ENCODE measurements at places on chromosomes 2 and 18.

DNA sequence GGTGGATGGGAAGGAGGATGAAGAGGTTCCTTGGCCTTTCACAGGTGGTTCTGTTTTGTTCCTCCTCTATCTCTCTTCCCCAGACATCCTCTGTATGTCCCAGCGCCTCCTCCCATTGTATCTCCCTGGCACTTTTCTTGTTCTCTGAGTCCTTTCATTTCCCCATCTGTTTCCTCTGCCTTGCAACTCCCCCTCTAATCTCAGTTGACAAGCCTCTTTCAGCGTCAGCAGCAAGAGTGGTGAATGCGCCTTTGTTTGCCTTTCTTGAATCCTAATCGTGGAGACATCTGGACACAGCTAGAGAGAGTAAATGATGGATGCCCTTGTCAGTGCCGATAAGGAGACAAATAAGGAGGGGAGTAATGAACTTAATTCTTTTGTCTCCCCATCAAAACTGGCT lies 167.0 kb downstream of the NDUFA10 start:
- no peak for DNase-seq

GRCh38 chr2:204583773-204584172 lies 38.5 kb downstream of the PARD3B start:
- no peak for DNase-seq

DNA sequence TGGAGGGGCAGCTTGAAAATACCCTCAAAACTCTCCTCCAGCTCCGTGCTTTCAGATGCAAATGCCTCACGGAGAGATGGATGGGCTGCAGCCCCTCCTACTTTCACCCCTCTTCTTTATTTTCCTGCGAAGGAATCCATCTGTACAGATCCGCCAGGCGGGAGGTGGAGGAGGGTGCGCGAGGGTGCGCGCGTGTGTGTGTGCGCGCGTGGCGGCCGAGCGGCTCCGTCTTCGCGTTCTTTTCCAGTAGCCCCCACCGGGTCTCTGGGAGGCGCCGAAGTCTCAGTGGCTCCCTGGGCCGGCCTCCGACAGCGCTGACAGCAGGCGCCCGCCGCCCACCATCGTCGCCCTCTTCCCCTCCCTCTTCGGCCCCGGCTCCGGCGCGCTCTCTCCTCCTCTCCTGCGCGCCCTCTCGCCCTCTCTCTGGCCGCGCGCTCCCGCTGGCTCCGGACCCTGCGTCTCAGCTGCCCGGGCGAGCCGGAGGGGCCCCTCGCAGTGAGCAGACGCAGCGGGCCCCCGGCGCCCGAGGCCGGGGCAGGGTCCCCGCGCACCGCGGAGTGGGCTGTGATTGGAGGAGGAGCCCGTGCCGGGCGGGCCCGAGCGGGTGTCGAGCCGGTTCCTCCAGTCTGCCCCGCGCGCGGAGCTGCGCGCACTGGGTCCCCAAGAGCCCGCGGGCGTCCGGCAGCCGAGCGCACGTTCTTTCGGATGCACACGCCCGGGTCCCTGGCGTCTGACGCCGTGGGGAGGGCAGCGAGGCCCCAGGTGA lies at the start of gene CDH7:
Gene CDH7, plus strand, starts transcription at position 624 of the 766 bp plus-strand sequence. CDS start 11,831 bp downstream, outside the sequence.
- DNase-seq, result no peak

- no peak for DNase-seq
These were observed 225.5 kb upstream of the RBMS1 start for GRCh38 chr2:160719116-160719515.

DNA sequence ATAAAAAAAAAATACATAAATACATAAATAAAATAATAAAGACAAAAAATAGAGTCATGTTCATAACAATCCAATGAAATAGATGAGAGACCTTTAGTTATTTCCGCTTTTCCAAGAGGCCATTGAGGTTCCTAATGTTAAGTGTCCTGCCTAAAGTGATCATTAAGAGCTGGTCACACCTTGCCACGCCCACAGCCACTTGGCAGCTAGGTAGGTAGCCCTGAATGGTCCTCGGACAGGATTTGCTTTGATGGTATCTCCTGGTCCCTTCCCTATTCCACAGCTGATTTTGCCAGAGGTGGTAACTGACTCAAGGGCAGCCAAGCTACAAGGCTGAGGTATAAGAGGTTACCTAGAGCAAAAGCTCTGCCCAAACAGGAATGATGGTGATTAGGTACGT lies 24.5 kb upstream of the TANC1 start:
- DNase-seq, result no peak

DNA sequence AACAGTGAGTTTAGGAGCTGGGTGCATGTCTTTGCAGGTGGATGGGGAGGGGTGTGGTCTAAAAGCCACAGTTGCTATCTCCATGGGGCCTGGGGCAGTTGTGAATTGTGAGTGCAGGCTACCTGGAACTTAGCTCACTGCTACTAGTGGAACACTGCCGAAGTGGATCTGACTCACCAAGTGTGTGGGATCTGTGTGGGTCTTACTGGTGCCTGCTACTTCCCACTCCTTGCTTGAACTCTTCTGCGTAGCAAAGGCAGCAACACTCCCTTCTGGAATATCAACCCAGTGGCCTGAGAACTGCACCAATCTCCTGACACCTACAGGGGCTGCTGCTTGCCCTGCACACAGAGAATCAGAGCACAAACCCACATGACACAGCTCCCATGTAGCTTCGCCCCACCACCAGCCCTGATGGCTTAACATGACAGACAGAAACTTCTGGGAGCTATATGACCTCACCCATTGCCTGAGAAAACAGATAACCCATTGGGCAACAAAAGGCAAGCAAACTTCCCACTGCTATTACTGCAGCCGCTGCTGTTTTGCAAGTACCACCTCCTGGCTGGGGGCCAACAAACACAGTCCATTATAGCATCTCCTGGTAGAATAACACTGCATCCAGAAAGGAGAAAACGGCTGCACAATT lies 455.1 kb upstream of the DDX18 start:
- DNase-seq, result no peak

- DNase-seq, result no peak
These were observed 58.3 kb downstream of the MTCL1 start for GRCh38 chr18:8763611-8764010.

DNA sequence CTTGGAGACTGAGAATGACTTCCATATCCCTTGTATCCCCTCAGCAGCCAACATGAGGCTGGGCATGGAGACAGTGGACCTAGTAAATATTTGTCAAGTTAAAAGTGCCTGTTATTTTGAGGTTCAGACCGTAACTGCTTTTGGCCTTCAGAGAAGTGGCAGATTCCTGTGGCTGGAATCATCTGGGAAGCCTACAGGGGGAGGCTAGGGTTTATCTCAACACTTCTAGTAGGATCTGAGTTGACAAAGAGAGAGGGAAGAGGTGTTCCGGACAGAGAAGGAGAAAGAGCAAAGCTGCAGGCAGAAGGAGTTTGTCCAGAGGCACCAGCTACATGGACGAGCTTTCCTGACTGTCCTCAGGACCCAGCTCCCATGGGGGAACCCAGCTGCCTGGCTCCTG lies 27.0 kb downstream of the SLC14A2 start:
- DNase-seq, result no peak

DNA sequence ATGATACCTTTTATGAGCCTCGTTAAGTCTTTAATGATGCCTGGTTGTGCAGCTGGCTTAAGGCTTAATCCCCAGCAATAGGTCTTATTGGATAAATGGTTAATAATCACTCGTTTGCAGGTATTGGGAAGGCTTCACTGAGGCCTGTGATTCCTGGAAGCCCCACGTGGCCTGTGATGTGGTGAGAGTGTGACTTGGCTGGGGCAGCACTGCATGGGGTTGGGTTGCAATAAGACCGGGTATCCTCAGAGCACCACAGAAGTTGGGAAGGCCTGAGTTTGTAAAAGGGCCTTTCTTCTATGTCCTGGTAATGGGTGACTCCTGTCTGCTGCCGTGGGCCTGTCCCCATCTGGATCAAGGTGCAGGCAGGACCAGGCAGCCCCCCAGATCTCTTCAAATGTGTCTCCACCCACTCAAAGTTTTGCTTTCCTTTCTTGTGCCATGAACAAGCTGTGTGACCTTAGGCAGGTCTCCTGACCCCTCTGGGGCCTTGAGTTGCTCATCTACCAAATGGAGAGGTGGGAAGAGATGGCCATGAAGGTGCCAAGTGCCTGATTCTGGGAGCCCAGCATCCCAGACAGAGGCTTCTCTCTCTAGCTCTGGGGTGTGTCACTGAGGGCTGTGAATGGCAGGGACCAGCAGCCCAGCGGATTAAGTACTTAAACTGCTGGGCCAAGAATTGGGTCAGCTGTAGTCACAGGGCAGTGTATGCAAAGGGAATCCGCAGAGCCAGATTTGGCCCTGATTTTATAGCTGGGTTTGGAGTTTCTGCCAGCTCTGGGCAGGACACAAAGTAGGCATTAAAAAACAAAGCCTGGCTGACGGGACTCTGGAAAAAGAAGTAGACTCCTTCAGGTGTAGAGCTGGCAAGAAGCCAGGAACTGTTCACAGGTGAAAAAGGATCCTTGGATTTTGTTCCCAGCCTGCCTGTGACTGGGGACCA lies 24.4 kb downstream of the LBH start:
- DNase-seq, result no peak

DNA sequence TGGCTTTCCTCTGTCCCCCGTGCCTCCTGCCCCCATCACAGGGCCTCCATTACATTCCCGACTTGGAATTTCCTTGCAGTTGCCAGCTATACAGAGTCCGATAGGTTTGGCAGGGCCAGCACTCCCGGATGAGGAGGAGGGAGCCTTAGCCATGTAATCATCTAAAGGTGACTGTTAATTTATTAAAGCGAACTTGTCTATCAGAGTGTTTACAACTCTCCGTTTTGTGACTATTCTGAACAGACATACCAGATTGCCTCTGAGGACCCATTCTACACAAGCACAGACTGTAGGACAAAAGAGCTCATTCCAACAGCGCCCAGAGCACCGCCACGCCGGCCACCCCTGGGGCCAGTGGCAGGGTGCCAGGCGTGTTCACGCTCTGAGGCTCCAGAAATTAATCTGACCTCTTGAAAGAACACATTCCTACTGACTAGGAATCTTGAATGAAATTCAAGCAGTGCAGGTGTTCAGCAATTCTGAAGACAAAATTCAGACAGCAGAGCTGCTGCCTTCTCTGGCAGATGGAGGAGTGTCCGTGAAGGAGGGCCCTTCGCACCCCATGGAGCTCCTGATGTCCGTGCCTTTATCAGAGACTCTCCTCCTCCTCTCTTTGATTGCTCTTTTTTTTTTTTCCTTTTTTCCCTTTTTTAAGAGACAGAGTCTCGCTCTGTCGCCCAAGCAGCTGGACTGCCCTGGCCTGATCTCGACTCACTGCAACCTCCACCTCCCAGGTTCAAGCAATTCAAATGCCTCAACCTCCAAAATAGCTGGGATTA lies 58.1 kb upstream of the RALBP1 start:
- DNase-seq, result no peak

- DNase-seq, result no peak
These were observed 38.4 kb upstream of the MRPL19 start for GRCh38 chr2:75607988-75608683.

- DNase-seq, result peak; percentile 64
These were observed 156.0 kb downstream of the TGIF1 start for GRCh38 chr18:3605954-3606443.

GRCh38 chr2:124832521-124832920 lies 807.4 kb downstream of the CNTNAP5 start:
- DNase-seq, result no peak

DNA sequence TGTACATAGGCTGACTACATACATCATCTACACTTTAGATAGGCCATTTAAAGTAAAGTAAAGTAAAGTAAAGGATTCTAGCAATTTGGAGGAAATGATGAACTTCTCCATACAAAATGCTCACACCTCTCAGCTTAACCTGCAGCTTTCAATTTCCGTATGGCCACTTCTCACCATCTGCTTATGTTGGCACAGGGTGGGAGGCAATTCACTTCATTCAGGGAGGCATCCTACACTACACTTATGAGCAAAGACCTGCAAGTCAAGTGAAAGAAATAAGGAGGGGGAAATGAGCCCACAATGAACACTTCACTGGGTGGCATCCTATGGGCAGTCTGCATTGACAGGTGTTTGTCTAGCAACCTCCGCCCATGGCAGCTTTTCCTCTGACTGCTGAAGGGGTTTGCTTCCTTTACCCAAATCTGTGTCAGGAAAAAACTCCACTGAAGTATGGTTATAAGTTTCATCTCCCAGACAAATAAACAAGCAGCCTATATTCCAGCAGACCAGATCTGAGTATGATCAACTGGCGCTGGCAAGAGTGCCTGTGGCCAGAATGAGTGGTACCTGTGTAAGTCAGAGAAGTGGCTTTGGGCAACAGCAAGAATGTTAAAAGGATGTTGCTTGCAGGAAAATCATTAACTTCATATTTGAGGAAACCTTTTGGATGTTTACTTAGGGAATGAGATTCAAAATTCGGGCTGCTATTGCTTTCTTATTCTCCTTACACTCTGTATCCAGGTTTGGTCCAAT lies 449.1 kb downstream of the TGIF1 start:
- DNase-seq, result no peak

- no peak for DNase-seq
These were observed 39.6 kb downstream of the INHBB start for GRCh38 chr2:120385355-120386127.

GRCh38 chr2:170514140-170514539 lies 201.0 kb upstream of the SP5 start:
- DNase-seq, result no peak

GRCh38 chr2:145807554-145807953 lies 1287.6 kb upstream of the ZEB2 start:
- no peak for DNase-seq

- DNase-seq, result no peak
These were observed 110.7 kb upstream of the AQP4 start for GRCh38 chr18:26976206-26976605.

DNA sequence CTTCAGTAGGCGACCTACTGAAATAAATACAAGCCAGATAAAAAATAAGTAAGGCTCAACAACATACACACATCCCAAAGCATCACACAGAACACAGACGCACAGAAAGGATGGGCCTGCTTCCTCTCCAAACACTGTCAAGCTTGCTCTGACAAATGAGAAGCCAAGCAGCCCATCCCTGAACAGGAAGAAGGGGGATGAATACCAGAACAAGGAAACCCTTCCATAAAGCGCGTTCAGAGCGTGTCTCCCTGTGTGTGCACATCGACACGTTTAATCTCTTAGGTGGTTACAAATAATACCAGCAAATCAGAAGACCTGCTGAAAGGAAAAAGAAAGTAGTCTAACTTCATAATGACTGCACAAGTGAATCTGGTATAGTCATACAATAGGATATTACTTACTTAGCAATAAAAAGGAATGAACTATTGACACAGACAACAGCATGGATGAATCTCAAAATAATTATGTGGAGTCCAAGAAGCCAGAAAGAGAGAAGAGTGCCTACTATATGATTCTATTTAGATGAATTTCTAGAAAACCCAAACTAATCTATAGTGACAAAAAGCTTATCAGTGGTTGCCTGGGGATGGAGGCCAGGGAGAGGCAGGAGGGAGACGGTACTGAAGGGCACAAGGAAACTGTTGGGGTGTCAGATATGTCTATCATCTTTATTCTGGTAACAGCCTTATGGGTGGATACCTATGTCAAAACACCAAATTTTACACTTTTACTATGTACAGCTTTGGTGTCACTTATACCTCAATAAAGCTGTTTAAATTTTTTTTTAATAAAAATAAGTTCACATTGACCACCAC lies 26.8 kb downstream of the MBOAT2 start:
- no peak for DNase-seq

All from activated CD4-positive, alpha-beta T cell treated with anti-CD3 and anti-CD28 coated beads, Interleukin-2, amount 50 U/mL, for 16 hours (primary cell).